ENCODE measurements at places on chromosomes 1 and 21.

DNA sequence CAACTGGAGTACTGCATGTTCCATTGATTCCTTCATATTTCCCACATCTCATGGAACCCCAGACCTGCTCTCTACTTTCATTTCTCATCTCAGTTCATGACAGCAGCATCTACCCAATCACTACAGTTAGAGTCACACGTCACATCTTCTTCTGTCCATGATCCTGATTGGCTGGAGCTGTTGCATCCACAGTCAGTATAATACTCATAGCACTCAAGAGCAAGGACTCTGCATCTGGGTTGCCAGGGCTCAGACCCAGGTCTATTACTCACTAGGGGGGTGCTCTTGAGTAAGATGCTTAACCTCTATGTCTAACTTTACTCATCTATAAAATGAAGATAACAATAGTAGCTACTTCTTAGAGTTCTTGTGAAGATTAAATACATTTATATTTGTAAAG is 4.4 kb upstream of the XPR1 start:
- no peak for DNase-seq

GRCh38 chr1:153430561-153430960 is 14.2 kb downstream of the S100A7A start:
- DNase-seq: no peak

- no peak for DNase-seq
Measured at GRCh38 chr1:27267153-27267552, 32.7 kb downstream of the WDTC1 start.

- peak; percentile 64 for DNase-seq
Measured at GRCh38 chr1:59015708-59016107, 231.9 kb upstream of the JUN start.

GRCh38 chr1:169529068-169529642 is 43.4 kb upstream of the SLC19A2 start:
- no peak for DNase-seq

GRCh38 chr1:112713466-112714312 is 1.4 kb downstream of the PPM1J start:
- peak; percentile 69 for DNase-seq
